ENCODE measurements at places on chromosomes 12 and 14.

DNA sequence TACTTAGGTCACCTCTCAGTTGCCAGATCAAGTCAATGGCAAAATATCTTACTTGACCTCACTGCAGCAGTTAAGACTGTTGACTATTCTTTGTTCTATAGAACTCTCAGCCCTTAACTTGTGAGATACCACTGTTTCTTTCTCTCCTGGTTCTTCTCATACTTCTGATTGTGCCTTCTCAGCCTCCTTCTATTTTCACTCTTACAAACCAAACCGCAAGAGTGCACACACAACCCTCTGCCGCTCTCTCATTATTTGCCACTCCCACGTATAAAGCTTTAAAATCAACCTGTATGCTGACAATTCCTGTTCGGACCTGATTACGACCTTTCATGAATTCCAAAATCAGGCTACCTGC, 4.5 kb downstream of the E2F7 start:
- no peak for DNase-seq

DNA sequence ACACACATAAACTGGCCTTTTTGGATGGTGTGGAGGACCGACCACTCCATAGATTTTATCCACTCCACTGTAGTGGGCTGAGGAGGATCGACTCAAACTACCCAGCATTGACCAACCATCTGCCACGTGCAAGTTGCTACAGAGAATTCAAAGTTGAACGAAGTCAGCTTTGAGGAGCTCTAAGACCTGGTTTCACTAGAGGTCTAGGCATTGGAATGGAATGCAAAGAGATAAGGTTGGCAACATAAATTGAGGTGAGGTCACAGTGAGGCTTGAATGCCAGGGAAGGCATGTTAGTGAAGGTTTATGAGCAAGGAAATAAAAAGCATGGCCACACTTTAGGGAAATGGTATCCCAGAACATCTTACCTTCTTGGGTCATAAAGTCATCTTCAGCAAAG, 14.5 kb downstream of the VWF start:
- DNase-seq: no peak

GRCh38 chr12:19278407-19278806, 148.9 kb downstream of the PLEKHA5 start:
- no peak for DNase-seq

DNA sequence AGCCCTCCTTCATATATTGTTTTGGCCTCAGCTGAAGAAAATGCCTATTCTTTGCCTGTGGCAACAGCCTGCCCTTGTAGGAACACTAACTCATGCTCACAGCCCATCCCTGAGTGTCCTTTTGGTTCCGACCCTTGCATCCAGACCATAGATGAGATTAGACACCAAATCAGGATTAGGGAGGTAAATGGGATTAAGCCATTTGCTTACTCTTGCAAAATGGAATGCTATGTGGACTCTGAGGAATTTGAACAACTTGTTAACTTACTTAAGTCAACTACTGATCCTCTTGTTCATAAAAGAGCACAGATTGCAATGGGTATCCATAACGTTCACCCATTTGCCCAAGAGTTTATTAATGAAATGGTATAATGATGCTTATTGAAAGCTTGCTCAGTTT, 27.3 kb downstream of the TSHR start:
- DNase-seq: no peak

GRCh38 chr14:90814806-90815571, 1.2 kb downstream of the TTC7B start:
- DNase-seq: no peak

DNA sequence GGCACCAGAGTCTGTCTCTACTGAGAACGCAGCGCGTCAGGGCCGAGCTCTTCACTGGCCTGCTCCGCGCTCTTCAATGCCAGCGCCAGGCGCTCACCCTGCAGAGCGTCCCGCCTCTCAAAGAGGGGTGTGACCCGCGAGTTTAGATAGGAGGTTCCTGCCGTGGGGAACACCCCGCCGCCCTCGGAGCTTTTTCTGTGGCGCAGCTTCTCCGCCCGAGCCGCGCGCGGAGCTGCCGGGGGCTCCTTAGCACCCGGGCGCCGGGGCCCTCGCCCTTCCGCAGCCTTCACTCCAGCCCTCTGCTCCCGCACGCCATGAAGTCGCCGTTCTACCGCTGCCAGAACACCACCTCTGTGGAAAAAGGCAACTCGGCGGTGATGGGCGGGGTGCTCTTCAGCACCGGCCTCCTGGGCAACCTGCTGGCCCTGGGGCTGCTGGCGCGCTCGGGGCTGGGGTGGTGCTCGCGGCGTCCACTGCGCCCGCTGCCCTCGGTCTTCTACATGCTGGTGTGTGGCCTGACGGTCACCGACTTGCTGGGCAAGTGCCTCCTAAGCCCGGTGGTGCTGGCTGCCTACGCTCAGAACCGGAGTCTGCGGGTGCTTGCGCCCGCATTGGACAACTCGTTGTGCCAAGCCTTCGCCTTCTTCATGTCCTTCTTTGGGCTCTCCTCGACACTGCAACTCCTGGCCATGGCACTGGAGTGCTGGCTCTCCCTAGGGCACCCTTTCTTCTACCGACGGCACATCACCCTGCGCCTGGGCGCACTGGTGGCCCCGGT, at the start of gene PTGDR:
Gene PTGDR (plus strand): TSS at position 198 of the 778 bp plus-strand sequence. CDS start 117 bp downstream, at position 315.
- DNase-seq: peak; percentile 11

- no peak for DNase-seq
Observed at GRCh38 chr12:66947119-66947518, 268.2 kb upstream of the GRIP1 start.

- DNase-seq: no peak
Observed at GRCh38 chr12:50845021-50845647, 2.4 kb downstream of the TMPRSS12 start.

DNA sequence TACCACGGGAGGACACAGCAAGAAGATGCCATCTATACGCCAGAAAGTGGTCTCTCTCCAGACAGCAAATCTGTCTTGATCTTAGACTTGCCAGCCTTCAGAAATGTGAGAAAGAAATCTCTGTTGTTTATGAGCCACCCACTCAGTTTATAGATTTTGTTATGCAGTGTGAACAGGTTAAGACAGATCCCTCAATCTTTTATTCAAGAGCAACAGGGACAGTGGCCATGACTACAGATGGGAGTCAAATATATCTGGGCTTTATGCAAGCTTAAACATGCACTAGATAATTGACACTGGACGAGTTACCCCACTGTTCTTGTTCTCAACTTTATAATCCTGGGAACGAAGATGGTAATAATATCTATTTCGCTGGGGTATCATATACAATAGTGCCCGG, 288.7 kb downstream of the RPAP3 start:
- no peak for DNase-seq

GRCh38 chr14:95092723-95093122, 64.6 kb downstream of the DICER1 start:
- DNase-seq: no peak

GRCh38 chr12:83477696-83478095, 791.0 kb downstream of the TMTC2 start:
- no peak for DNase-seq

DNA sequence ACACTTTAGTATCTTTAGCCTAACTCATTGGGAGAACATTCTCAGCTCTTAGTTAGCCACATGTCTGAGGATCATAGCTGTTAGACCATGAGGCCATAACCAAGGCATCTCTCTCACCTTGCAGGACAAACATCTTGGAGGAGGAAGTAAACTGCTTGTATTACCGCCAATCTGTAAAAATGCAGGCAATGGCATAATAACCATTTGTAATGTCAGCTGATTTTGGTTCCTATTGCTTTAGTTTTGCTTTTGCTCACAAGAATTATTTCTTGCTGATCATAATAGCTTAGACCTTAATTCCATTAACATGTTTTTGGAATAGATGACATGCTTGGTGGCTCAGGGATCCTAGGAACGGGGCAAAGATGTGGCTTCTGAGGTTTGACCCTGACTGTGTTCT, 16.4 kb upstream of the GSG1 start:
- DNase-seq: no peak

DNA sequence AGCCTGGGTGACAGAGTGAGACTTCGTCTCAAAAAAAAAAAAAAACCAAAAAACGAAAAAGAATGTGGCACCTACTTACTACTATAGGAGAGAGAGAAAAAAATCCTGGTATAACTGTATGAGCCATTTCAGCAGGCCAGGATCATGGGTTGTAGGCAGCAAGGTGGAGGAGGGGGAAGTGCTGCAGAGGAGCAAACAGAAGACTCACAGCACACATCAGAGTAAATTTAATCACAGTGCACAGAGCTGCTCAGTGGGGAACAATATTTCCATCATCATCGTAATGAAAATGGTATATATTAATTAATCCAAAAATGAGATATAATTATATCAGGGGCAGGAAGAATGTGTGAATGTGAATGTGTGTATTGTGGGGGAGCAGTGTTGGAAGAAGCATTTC, 175.8 kb downstream of the SLC2A13 start:
- no peak for DNase-seq
